ENCODE measurements at places on chromosomes 7 and 10.
A peak's percentile ranks its signal among the peaks of the same experiment; 100 is the strongest.

DNA sequence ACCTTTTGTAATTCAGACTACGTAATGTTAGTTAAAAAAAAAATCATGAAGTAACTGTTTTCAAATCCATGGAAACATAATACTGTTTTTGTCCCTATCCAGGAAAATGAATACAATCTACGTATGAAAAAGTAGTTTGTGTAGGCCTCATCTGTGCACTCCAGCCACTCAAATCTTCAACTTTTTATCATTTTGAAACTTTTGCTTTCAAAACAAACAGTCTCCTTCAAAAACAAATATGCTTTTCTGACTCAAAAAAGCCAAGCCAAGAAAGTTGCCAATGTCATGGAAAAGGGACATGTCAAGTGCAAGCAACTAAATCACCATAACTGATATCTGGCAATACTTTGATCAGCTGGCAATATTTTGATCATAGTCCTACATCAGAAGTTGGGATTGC is 13.1 kb downstream of the THNSL1 start:
- no peak for DNase-seq

DNA sequence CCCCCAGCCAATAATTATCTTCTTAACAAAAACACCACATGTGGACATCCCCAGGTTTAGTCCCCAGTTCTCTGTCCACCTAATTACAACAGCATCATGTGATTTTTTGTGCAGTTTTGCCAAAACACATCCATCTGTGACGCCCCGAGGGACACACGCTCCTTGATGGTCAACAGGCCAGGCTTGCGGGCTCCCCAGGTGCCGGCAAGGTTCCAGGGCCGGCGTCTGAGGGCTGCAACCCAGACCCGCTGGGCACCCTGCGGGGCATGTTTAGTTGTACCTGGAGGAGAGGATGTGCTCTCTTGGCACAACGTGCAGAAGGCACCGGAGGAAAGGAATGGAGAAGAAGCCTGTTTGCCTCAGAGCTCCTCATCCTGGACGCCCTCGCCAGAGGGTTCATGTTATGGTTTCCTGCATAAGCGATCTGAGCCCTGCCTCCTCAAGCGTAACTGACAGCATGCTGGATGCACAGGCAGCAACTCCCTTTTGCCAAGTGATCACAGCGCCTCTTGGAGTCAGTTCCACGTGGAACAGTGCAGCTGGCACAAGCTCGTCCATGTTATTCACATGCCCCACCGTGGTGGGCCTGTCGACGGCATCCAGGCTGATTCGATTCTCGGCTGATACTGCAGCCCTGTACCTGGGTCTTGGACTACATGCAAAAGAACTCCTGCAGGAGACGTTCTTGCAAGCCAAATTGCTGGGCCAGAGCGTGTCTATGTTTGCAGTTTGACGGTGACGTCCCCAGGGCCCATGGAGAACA is 41.6 kb downstream of the JAKMIP3 start:
- no peak for DNase-seq

- no peak for DNase-seq
These were observed 191.0 kb downstream of the GLI3 start for GRCh38 chr7:42045961-42046360.

GRCh38 chr7:157224627-157225026 is 85.9 kb downstream of the UBE3C start:
- DNase-seq = peak; percentile 44

- no peak for DNase-seq
These were observed 23.9 kb upstream of the SMARCD3 start for GRCh38 chr7:151272405-151272804.

DNA sequence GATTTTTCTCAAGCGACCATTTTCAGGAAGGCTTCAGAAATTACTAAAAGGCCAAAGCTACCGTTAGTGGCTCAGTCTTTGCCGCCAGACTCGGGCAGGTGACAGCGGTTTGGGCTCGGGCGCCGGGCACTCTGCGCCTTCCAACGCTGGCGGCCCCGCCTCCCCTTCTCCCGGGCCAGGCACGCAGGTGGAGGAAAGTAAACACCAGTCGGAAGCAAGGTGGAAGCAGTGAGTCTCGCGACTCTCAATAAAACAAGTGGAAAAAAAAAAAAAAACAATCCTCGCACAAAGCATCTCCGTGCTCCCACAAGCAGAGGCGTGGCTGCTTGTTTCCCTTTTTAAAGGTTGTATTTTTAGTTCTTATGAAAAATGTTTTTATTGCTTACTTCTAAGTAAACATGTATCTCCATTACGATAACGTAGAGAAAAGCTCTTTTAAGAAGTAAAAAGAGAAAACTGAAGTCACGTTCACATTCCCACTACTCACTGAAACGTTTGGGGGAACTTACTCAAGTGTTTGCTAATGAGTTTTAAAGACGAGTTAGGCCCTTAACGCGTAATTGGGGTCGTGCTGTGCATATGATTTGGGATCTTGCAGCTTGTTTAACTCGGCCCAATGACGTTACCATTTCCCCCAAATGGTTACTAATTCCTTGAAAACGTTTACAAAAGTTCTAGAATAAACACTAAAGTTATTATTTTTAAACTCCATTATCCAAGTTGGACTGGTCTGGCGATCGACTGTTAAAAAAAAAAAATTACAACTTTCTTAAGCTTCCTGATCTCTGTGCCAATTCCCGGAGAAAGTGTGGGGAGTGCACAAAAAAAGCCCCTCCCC is 864 bp downstream of the CDCA7L start:
- no peak for DNase-seq

DNA sequence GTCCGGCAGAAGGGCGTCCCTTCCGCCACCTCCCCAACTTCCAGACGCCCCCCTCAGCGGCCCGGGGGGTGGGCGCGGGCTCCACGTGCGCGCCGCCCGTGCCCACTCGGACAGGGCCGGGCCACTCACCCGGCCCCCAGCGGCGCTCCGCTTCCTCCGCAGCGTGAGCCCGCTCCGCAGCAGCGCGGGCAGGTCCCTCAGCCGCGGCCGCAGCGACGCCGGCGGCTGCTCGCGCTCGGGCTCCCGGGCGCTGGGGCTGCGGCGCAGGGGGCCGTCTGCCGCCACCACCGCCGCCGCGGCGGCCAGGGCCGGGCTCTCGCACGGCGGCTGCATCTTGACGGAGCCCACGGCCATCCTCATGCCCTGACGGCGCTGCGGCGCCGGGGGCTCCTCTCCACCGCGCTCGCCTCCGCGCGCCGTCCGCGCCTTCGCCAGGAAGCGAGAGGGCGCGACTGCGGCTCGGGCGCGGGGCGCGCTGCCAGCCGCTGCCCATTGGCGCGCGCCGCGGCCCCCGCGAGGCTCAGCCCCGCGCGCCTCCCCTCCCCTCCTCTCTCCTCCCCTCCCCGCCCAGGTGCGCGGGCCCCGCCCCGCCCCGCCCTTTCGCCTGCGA is at the start of gene RAPGEF5:
Gene RAPGEF5, minus strand, starts transcription at position 454 of the 610 bp plus-strand sequence. Its CDS starts 94 bp downstream, at position 360.
- DNase-seq = peak; percentile 6

DNA sequence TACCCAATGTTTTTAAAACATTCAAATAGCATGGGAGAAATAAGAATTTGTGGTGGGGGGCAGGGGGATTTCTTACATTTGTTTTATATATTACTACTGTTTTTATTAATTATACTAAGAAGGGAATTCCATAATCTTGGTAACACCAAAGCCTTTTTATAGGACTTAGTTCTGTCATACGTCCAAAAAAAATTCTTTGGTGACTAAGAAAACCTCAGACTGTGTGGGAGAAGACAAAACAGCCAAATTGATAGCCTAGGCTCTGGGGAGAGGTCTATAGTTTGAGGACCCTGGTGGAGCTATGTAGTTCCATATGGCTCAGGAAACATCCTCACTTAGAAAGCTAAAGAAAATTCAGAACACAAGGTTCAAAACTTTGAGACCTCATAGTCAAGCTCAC is 23.4 kb downstream of the ACSM6 start:
- DNase-seq = peak; percentile 51

- no peak for DNase-seq
These were observed 100.4 kb downstream of the WDR37 start for GRCh38 chr10:1156616-1156886.

DNA sequence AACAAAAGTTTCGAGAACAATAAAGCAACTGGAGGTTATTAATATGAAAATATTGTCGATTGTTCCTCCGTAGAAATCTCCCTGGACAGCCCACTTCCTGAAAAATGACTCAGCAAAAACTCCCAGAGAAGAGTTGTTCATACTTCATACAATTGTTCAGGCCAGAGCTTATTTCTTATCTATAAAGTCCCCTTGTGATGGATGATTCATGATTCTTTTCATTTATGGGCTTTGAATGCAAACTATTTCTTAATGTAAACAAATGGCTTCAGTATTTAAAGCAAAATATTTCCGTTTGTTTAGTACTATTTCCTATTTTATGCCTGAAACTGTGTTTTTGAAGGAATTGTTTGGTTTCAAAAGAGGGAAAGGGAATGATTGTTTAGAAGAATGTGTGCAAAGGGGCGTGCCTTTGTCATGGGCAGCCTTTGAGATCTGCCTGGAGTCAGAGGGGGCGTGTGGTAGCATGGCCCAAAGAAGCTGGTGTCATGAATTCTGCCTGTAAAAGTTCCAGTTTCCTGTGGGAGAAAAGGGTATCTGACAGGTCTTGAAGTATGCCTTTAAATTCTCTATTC is 26.2 kb upstream of the EXOC6 start:
- DNase-seq = peak; percentile 90

DNA sequence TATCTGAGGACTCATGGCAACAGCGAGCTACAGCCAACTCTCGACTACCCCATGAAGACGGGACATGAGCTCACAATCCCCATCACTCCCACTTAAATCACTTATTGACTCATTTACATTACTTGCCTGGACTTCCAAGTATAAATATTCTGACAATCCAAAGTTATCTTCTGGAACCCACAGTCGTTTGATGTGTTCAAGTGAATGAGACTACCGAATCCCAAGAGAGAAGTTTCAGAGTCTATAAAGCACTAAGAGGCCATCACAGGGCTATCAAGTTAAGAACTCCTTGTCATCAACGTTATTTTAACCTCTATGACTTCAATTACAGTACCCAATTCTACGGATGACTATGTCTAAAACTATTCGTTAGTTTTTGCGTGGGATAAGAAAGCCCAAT is 11.5 kb upstream of the ANAPC16 start:
- peak; percentile 51 for DNase-seq

DNA sequence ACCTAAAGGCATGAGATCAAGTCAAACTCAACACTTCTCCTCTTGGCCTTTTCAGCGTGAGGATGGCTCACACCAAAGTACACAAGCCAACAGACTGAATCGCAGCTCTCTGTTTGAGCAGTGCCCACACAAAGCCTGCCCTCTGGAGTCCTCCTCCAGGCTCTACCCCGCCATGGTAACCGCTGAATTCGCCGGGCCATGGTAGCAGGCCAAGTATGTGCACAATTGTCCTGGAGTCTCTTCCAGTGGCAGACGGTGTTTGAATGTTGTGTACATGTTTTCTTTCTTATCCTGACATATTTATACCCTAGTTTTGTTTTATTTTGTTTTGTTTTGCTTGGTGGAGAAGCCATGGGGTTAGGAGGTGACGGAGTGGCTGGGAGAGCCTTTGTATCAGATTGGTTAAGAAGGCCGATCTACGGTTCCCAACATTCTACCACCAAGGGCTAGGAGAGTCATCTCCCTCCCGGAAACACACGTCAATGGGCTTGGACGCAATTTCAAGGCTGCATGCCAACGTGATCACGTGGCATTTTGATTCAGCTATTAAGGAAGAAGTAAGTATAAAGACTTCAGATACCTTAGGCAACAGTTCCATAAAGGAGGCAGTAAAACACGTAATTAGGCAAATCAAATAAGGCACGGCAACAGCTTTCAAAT is 12.1 kb upstream of the SHH start:
- no peak for DNase-seq

DNA sequence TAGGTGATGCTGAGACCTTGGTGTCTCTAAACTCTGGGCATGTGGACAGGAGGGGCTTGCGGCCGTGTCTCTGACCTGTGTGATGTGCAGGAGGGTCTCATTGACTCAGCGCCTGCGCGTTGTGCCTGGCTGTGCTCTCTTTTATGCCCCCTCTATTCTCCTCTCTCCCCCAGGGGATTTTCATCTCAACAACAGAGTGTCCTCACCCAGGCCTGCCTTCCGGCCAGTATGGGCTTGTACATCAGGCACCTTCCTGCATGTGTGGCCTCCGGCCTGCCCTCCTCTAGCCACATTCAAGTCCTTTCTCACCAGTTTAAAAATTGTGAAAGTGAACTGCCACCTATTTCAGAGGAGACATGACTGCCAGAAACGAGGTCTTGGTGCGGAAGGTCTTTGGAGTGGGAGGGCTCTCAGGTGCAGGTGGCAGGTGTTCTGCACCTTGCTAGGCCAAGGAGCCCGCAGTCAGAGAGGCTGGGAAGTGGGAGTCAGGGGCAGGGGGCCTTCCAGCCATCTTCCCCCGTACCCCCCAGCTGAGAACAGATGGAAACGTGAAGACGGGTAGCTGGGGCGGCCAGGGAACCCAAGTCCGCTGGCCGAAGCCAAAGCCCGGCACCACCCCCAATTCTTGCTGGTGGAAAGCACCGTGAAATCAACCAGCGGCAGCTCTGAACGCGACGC is 531 bp upstream of the INTS15 start:
- DNase-seq = no peak

DNA sequence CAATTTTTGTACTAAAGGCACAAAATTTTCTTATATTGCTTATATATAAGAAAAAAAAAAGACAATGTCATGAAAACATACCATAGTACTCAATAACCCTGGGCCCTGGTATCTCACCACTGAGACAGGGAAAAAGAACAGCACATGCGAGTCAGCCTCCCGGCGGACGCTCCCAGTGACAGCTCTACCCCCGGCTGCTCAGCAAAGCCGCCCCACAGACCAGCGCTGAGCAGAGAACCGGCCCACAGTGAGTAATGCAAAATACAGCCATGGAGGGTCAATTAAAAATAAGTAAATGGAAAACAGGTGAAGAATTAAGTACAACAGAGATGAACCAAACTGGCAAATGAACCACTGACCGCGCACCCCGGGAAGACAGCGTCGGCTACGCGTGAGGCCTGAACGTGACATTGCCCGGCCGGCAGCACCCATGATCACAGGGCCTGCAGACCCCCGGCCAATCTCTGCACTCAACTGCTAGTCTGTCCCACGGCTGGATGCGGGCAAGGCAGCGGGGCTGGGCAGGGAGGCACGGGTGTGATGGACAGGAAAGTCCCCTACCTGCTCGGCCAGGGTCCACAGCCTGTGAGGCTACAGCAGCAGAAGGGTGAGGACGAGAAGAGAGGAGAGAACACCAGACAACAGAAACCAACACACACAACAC is 175.9 kb downstream of the ZMYND11 start:
- peak; percentile 68 for DNase-seq

DNA sequence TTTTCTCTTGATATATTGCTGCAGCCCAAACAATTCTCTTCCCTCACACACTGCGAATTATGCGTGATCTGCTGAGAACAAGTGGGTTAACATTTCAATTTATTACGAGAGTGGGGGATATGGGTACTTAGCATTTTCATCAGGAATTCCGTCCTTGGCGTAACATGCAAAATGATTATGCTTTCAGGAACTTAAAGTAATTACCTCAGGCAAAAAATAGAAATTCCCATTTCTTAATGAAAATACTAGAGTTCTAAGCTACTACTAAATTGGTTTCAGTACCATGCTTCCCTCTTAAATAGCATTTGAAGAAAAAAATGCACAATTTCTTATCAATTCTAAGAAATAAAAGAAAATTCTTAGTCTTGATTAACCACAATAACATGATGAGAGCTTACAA is 213.5 kb downstream of the GPAM start:
- no peak for DNase-seq
